ENCODE measurements at places on chromosomes 6 and 20. TPM values are rescaled to one million over a fixed set of nuclear protein-coding genes. Genes with fewer than 3 reads are reported as not detected.

The AKAP12 gene
- 8.8 TPM for total RNA-seq

- DNase-seq = no peak
Measured at GRCh38 chr20:33777816-33778215, 33.3 kb upstream of the CHMP4B start.

DNA sequence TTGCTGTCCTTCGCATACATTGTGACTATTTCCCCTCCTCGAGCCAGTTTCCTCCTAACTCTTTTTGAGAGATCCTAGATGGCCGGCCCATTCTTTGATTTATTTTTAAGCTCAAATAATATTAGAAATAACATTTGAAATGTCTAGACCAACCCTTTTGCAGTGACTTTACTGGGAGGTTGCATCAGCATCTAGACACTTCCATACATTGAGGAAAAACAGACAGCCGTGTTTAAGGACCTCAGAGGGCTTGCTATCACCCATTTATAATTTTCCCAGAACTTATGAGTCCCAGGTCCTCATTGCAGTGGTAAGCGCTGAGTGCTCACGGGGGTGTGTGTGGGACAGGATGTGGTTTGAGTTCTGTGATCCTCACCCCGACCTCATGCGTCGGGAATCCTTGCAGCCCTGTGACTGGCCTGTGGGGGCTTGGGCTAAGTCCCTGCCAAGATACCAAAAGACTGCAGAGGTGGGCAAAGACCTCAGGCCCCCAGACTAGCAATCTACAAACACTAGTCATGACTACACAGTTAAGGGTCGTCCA, at the start of gene GPX5:
Gene GPX5 (plus strand): TSS at position 386 of the 544 bp plus-strand sequence. CDS start 133 bp downstream, at position 519.
- DNase-seq = no peak

The EPB41L1 gene
- total RNA-seq = 7.4 TPM

The PRDM1 gene
- 3.0 TPM for total RNA-seq

The GGTLC1 gene
- total RNA-seq = not detected

The TEAD3 gene
- 2.7 TPM for total RNA-seq

The REPS1 gene
- 61.2 TPM for total RNA-seq

Data from NCI-H460 (cell line).